G401 (cell line): ENCODE measurements at places on chromosomes 2 and 18.

DNA sequence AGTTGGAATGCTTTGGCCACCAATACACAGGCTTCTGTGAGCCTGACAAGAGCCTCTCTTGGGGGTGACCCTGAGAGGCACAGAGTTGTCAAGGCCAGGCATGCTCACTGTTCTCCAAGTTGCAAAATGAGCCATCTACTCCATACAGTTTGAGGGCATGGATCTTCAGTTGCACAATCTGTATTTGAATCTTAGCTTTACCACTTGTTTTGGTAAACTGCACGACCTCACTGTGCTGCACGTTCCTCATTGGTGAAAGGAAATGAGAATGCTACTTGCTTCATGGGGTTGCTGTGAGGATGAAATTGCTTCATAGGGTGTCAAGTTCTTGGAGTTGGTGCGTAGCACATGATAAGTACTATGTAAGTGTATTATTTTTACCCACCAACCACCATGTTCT, 12.0 kb upstream of the HAAO start:
- no peak for DNase-seq

- DNase-seq = no peak
Measured at GRCh38 chr2:42969231-42970150, 177.1 kb upstream of the HAAO start.

GRCh38 chr18:64165906-64166305, 17.0 kb upstream of the LINC00305 start:
- DNase-seq = no peak

- DNase-seq = no peak
Measured at GRCh38 chr18:53886058-53886457, 338.4 kb downstream of the MBD2 start.

DNA sequence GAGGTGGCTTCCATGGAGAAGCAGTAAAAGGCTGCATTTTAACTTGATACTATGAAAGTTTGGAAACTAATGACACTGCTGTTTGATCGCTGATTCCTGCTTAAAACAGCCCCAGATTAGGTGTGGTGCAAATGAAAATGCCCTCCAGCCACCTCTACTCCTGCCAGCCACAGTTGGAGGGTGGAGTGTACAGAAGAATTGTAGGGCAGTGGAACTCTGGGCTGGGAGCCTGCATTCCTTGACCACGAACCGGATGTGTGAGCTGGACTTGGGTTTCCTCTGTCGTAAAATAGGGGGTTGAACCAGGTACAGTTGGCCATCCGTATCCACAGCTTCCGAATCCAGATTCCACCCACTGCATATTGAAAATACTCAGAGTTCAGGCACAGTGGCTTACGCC, 84.6 kb upstream of the RFX8 start:
- no peak for DNase-seq

GRCh38 chr18:11408555-11409065, 200.8 kb upstream of the SLC35G4 start:
- DNase-seq = no peak

DNA sequence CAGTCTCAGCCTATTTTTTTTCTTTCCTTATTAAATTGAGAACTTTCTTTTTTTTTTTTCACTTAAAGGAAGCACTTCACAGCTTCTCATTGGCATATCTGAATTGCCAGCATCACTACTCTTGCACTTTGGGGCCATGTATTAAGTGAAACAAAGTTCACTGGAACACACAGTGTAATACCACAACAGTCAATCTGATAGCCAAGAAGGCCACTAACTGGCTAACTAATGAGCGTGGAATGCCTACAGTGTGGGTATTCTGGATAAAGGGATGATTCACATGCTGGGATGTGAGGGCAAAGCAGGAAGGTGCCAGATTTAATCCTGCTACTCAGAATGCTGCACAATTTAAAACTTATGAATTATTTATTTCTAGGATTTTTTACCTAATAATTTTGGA, 11.7 kb upstream of the C18orf63 start:
- no peak for DNase-seq

DNA sequence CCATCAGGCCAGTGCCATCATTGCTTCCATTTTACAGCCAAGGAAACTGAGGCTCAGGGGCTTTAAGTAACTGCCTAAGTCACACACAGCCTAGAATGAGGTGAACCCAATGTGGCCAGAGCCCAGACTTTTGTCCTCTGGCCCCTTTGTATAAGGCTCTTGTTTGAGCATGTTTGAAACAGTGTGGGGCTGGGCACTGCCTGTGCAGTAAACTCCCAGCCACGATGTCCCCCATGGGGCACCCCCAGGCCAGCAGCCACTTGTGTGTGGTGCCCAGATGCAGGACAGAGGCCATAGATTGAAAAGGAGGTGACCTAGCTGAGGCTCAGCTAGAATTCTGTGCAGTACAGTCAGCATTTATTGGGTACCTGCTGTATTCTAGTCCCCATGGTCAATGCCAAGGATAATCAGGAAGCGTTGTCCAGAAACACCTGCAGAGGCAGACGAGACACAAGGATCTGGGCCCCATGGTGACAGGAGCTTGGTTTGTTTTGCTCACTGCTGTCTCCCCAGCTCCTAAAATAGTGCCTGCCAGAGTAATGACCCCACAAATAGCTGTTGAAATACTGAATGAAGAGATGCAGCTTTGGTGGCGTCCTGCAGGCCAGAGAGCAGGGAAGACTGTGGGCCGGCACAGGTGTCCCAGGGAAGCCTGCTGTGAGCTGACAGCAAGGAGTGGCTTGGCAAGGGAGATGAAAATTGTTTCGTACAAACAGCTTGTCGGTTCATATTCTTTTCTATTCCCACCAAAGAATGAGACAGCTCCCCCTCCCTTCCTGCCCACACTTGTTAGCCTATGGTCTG, 160.7 kb downstream of the LDLRAD4 start:
- peak; percentile 83 for DNase-seq

DNA sequence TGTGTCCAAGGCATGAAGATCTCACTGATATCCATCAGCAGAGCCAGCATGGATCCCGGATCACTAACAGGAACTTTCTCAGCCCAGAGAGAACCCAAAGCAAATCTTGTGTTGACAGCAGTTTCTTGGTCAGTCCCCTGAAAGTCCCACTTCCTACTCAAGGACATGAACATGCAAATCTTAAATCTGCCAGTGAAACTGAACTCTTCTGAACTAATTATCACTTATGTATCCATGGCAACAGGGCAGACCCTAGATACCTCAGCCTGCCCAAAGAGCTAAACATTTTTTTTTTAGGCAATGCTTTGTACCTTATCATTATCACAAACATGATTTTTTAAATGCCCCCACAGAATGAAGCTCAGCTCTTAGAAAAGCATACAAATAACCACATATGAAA, 127.8 kb upstream of the DDX18 start:
- no peak for DNase-seq

- no peak for DNase-seq
Measured at GRCh38 chr2:45777996-45778719, 126.7 kb downstream of the PRKCE start.

- no peak for DNase-seq
Measured at GRCh38 chr18:54878159-54878622, 49.9 kb downstream of the RAB27B start.

GRCh38 chr2:155980941-155981560, 351.5 kb downstream of the NR4A2 start:
- DNase-seq = no peak

DNA sequence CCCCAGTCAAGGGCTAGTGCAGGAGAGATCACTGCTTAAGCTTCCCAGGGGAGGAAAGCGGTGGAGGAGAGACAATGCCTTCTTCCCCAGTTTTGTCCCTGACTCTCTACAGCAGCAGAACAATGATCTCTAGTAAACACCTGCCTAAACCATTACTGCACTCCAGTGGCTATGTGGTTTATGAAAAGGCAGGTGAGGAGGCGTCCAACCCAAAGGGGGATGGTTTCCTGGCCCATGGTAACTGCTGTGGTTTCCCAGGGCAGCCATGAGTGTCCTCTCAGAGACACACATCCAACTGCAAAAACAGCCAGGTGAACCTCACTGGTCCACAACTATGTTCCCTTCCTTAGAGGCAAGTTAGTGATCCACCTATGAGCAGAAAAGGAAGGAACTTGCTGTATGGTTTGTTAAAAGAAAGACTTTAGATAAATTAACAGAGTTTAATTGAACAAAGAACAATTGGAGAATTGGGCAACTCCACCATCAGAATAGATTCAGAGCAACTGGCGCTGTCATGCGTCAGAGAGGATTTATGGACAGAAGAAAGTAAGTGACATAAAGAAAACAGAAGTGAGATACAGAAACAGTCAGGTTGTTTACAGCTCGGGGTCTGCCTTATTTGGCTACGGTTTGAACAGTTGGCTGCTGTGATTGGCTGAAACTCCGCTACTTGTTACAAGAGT, 4.8 kb upstream of the TTC39C start:
- no peak for DNase-seq

GRCh38 chr2:222318026-222318711, 19.4 kb upstream of the PAX3 start:
- DNase-seq = peak; percentile 83

DNA sequence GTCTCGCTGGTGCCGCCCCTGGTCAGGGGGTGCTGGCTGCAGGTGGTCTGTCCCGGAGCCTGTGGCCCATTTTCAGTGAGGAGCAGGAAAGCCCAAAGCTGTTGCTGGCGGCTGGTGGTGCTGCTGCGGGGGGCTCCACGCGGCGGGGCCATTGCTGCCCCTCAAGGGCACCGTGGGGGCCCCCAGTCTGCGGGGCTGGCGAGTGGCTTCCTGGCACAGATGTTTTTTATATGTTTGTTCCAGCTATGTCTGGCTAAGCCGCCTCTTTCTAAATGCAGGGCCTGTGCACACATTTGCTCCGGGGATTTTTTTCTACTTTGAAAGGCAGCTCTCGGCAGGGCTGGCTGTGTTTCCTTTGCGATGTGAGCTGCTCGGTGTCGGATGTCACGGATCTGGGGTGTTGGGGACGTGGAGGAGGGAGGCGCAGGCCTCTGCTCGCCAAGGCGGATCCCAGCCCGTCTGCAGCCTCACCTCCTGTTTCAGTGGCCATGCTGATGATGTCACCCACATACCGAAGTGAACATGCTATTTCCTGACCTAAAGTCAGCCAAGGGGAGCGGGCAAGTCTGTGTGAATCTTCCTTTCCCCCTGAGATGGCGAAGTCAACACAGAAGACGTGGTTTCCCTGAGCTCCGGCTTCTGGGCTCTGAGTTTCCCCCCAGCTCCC, 112.0 kb upstream of the CTDP1 start:
- no peak for DNase-seq

DNA sequence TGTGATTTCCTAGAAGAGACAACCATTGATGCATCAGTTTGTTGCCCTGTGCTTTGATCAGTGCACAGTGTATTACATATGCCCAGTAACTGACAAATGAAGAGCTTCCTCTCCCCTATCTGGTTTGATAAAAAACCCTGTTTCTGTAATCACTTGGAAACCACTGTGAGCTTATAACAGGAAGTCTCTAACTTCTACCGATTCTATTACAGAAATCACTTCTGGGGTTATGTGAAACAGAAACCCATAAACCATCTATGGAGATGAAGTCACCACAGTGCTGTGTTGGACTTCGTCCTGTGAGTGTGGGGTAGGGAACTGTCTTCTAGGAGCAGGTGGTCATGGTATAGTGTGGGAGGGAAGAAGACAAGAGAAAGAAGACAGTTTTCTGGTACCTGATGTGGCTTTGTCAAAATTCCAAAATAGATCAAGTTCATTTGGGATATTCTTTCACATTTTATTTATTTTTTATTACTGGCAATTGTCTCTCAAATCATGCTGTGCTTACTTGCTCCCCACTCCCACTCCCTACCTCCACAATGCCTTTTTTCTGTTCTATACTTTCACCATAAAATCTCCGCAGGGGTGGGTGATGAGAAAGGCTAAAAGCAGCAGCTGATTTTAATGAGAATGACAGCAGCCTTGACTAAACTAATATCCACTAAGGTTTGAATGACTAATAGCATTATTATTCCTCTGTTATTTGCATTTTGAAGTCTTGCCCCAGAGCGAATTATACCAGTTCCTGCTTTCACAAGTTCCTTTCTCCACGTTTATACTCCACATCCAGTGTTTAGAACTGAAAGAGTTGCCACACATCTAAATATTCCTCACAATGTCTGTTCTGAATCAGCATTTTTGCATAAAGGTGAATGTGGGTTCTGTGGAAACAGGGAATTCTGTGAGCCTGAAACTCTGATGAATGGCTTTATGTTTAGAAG, 41.7 kb upstream of the RND3 start:
- DNase-seq = no peak

DNA sequence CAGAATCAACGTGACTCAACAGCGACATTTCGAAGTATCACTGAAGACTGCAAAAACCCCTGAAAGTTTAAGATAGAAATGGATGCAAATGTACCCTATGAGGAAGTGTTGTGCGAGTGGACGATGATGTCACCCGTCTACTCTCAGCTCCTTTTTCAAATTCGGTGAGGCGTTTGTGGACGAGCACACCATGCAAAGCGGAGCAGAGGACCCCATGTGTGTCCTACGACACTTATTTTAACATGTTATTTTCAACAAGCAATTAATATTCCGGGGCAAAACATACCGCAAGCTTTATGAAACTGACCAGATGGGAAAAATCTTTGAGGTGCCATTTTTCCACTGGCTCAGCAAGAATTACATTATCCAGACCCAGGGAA, 2.0 kb downstream of the PXDN start:
- DNase-seq = no peak

- DNase-seq = no peak
Measured at GRCh38 chr18:26104035-26104434, 13.6 kb upstream of the SS18 start.

- no peak for DNase-seq
Measured at GRCh38 chr2:64212801-64213321, 68.6 kb upstream of the PELI1 start.

DNA sequence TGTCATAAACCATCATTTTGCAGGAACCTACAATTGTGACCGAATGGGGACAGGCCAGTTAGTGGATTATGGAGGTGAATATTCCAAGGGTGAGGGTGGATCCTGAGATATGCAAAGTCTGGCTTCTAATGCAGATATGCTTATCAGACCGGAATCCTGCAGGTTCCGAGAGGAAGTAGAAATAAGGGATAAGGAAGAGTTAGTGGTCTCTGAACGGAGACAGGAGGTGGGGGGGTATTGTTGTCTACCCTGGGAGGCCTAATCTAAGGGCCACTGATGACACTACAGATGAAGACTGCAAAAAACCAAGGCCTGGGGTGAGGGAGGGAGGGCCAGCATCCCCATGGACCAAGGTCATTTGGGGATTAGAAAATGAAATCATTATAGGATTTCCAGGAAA, 67.7 kb upstream of the GATA6 start:
- DNase-seq = no peak

- no peak for DNase-seq
Measured at GRCh38 chr2:213086050-213086449, 65.4 kb downstream of the IKZF2 start.

DNA sequence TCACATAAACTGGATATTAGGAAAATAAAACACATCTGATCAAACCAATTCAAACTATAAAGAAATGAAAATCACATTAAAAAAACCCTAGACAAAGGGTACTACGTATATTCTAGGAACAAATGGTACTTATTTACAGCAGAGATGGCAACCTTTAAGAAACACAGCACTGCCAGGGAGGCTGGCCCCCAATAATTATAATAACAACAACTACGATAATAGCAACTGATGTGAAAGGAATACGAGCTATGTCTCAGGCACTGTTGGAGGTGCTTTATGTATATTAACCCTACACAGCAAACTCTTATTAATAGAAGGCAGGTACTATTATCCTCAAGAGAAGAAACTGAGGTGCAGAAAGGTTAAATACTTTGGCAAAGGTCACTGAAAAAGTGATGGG, 193.9 kb downstream of the NBAS start:
- no peak for DNase-seq

- DNase-seq = no peak
Measured at GRCh38 chr2:174678395-174678794, 80.8 kb upstream of the WIPF1 start.

- DNase-seq = no peak
Measured at GRCh38 chr2:10079266-10079869, 843 bp downstream of the CYS1 start.

GRCh38 chr2:9249020-9249800, 42.6 kb downstream of the ASAP2 start:
- DNase-seq = no peak
